ENCODE measurements at places on chromosomes 16 and 17. TPM values are rescaled to one million over a fixed set of nuclear protein-coding genes. Genes with fewer than 3 reads are reported as not detected.

Gene TLK2
- 82.2 TPM for total RNA-seq

DNA sequence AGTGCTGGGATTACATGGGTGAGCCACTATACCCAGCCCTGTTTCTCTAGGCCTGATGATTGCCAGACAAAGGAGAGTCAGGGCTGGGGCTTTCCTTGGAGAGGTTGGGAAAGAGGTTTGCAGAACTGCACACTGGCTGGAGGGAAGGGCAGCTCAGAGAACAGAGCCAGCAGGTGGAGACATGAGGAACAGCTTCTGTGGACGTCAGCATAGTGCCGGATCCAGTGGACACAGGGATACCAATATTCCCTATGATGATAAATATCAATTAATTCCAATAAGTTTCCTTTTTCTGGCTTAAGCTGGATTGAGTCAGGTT is 43.2 kb upstream of the SCNN1B start:
- H3K27ac ChIP-seq = no peak overlapping the region
- no peaks in the 10 kb centered on the region for H3K36me3 ChIP-seq
- no peaks in the 10 kb centered on the region for H3K4me1 ChIP-seq
- no peak for DNase-seq
- H3K4me3 ChIP-seq = no peak overlapping the region
- no peaks in the 10 kb centered on the region for H3K27me3 ChIP-seq

- peaks cover 28% of the 10 kb centered on the region for H3K4me1 ChIP-seq
- no peak overlapping the region for H3K4me3 ChIP-seq
- no peak for DNase-seq
- H3K36me3 ChIP-seq = no peaks in the 10 kb centered on the region
These were observed 603 bp downstream of the RGS11 start for GRCh38 chr16:275041-275641.

Gene SLFN12L
- 90.7 TPM for total RNA-seq

Gene KRTAP3-1
- total RNA-seq = not detected

GRCh38 chr16:4409081-4409932 is 7.1 kb downstream of the CORO7 start:
- H3K4me1 ChIP-seq = peaks cover 61% of the 10 kb centered on the region
- H3K27me3 ChIP-seq = no peaks in the 10 kb centered on the region
- no peak overlapping the region for H3K27ac ChIP-seq

DNA sequence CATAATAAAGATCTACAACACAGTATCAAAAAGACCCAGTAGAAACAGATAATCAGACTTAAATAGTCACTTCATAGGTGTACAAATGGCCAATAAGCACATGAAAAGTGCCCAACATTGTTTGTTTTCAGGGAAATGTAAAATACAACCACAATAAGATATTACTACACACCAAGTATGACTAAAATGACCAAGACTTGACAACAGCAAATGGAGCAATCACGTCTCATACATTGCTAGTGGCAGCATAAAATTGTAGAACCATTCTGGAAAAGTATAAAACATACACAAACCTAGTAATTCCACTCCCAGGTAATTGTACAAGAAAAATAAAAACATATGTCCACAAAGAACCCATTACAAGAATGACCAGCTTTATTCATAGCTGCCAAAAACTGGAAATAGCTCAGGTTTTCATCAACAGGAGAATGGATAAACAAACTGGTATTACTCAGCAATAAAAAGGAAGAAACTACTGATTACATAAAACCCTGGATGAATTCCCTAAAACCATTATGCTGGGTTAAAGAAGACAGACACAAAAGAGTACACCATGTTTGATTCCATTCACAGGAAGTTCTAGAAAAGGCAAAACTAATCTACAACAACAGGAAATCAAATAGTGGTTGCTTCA is 85.6 kb downstream of the TTC19 start:
- no peak overlapping the region for H3K27ac ChIP-seq

- H3K4me3 ChIP-seq = no peak overlapping the region
- no peak overlapping the region for H3K27ac ChIP-seq
These were observed 40.3 kb downstream of the SALL1 start for GRCh38 chr16:51110700-51111157.

DNA sequence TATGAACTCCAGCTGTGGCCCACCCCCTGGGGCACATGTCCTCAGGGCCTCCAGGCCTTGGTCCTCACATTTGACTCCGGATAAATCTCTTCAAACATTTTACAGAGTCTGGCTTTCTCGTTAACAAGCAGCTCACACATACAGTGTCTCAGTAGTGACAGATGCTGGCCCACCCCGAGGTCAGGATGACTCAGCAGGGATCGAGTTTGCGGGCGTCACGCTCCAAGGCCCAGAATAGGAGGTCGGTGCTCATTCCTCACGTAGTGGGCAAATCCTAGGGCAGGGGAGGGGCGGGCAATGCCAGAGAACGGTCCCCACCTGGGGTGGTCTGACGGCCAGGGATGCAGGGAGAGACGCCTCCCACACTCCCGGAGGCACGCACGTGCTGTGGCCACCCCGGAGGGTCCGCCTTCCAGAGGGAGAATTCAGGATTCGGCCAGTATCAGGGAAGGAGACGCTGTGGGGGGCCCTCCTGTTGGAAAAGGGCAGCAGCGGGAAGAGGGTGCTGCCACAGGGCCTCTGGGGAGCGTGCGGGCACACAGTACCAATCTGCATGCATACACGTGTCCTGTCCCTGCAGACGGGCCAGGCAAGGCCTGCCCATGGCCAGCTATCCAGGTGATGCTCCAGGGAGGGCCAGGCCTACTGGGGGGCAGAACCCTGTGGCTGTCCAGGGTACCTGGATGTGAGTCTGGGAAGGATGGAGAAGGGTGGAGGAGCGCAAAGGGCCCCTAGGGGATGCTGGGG is 8.6 kb downstream of the SLC7A5 start:
- no peaks in the 10 kb centered on the region for H3K4me1 ChIP-seq
- H3K4me3 ChIP-seq = no peak overlapping the region
- no peaks in the 10 kb centered on the region for H3K36me3 ChIP-seq
- H3K27ac ChIP-seq = no peak overlapping the region
- DNase-seq = no peak

Data from T-cell (primary cell).